Stimulated activated CD4-positive, alpha-beta T cell treated with anti-CD3 and anti-CD28 coated beads, Interleukin-1b, Interleukin-23, amount 100 ng/mL, for 24 hours (primary cell): ENCODE measurements at places on chromosomes 4 and X.

DNA sequence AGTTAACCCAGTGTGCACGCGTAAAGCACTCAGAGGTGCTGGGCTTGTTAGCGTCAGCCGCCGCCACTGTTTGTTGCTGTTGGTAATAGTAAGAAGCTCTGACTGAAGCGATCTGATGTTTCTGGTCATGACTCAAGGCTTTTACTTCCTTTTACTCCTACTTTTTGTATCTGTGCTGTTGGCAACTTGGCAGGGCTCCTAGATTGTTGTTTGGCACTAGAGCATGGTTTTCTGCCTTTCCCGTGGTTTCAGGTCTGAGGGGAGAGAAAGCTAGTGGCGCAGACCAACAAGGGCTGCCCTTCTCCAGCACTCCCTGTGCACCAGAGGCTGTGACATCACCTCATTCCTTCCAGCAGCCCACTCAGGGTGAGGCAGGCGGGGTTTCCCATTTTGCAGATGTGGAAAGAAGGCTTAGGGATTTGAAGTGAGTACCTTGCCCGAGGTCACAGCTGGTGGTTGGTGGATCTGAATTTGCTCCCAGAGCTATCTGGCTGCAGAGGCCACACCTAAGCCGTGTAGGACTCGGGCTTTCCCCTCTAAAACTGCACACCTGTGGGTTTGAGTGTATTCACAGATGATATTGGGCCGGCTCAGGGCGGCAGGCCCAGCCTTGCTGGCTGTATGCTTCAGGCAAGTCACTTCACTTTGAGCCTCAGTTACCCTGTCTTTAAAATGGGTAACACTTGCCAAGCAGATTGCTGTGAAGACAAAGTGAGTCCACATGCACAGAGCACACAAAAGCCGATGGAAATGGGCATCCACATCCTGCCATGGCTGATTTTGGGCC is 51.2 kb upstream of the TADA2B start:
- DNase-seq: no peak

DNA sequence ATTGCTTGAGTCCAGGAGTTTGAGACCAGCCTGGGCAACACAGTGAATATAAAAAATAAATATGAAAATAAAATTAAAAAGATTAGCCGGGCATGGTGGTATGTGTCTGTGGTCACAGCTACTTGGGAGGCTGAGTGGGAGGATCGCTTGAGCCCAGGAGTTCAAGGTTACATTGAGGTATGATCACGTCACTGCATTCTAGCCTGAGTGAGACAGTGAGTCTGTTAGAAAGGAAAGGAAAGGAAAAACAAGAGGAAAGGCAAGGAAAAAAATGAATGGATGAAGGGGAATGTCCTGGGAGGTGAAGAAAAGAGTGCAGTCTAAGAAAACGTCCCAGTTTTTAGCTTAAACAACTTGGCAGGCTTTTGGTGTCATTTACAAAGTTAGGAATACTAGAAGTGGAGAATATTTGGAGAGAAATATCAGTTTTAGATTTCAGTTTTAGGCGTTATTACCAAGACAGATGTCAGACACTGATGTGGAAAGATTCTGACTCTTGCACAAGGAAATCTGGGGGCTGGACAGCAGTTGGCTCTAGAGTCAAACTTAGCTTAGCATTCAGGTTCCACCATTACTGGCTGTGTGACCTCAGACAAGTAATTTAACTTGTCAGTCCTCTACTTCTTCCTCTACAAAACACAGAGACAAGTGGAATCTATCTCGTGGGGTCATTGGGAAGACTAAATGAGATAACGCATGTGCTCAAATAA is 139.0 kb downstream of the TSPAN5 start:
- no peak for DNase-seq

DNA sequence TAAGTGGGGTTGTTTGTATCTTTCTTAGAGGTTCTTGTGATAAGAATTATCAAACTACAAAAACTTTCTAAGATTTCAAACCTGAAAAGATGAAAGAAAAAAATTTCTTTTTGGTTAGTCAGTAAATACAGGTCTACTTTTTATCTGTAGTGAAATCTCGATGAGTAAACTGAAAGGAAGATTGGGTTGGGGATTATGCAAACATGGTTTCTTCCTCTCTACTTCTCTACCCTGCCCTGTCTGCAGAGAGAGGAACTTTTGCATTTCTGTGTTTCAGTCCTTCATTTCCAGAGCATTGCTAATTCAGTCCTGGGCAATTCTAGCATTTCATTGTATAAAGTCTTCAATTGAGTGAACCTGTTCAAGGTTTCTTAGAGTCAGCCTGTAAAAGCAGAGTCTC is 51.6 kb upstream of the IL2 start:
- no peak for DNase-seq

GRCh38 chr4:185709802-185710486 is 102.0 kb downstream of the SORBS2 start:
- DNase-seq: no peak

GRCh38 chrX:33194876-33195433 is 16.4 kb downstream of the DMD start:
- DNase-seq: no peak

DNA sequence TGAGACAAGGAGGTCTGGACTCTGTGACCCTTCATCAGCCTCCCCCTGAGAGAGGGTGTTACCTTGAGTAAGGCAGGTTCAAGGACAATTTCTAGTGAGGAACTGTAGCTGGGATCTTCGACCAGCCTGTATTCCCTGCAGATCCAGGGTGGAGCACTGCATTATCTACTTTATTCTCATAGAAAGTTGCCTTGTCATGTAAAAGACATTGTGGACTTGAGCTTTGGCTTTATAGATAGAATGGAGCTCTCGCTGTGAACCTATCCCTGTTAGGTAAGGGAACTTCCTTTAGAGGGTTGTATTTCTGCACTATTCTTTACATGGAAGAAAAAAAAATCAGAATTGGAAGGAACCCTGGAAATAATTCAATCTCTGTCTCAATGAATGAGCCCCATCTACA is 91.4 kb downstream of the MAOA start:
- DNase-seq: no peak

DNA sequence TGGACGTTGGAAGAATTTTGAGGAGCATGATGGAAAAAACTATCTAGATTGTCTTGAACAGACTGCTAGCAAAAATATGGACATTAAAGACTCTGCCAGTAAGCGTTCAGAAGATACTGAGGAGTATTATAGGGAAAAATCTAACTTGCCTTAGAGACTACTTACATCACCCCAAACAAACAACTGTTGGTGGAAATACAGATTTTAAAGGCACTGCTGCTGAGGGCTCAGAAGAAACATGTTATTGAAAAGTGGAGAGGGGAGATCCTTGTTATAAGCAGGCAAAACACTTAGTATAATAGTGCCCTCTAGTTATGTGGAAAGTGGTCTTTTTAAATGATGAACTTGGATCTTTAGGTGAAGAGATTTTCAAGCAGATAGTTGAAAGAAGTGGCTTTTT is 29.2 kb downstream of the MAD2L1 start:
- no peak for DNase-seq

DNA sequence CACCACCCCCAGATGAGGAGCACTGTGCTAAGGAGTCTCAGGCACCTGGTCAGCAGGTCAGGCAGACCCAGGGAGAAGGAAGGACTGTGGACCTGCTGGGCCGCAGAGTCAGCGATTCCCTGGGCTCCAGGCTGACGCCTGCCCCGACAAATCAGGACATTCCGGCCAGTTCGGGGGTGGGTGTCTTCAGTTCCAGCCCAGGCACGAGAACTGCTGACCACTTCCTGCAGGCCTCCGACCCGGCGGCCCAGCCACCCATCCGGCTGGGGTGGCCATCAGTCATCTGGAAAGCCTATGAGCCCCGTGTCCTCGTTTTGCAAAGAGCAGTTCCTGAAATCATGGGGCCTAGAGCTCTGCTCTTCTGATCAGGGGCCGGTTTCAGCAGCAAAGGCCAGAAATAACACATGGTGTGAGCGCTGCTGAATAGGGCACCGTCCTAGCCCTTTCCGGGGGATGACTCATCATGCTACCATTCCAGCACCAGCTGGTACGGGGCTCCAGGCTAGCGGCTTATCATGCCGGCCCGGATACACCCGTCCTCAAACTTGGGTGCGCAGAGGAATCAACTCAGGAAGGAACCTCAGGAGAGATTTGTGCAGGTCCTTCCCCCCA is 7.8 kb upstream of the SH3TC1 start:
- DNase-seq: no peak

DNA sequence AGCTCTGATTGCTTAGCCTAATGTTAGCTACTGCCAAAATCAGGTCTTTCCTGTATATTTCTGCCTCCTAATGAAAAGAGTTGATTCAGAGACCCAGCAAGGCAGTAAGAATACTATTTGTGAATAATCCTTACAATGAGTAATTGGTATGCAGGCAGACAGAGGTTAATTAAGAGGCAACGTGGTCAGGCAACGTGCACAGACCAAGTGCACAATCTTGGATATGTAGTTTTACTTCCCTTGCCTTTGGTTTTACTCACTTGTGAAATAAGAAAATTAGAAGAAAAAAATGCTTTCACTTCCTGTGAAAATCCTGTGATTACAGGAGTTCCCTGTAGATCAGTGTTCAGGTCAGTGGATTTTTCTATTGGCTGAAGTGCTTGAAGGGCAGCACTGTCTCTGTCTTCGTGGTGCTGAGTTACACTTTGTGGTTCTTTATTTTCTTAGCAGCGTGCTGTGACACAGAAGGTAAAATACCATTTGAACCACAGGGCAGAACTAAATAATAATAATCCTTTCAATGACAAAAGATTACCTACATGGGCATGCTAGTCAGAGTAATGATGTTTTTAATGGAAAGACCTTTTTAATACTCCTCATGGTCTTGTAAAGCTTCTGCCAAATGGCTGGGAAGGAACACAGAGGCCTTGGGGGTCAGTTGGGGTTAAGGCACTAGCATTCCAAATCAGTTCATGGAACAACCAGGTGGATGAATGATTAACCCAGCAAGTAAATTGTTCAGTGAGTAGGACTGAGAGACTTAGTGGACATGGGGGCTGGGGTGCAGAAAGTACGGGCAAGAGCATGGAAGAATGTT is 430.9 kb downstream of the MAPK10 start:
- DNase-seq: no peak
